ENCODE measurements at places on chromosomes 6 and 20.

DNA sequence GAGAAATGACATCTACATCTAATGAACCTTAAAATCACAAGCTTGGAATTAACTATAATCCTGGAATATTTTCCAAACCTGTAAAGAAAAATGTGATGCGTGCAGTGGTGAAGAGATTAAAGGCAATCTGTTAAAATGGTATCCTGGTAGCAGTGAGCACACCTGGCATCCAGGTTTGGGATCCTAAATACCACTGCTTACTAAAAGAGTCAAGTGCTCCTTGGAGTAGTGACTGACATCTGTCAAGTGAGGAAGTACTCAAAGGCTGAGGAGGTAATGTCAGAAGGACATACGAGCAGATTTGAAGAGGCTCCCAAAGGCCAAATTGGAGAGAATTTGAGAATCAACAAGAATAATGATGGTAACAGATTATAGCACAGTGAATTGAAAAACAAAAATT is 32.8 kb downstream of the PCMT1 start:
- DNase-seq: no peak

DNA sequence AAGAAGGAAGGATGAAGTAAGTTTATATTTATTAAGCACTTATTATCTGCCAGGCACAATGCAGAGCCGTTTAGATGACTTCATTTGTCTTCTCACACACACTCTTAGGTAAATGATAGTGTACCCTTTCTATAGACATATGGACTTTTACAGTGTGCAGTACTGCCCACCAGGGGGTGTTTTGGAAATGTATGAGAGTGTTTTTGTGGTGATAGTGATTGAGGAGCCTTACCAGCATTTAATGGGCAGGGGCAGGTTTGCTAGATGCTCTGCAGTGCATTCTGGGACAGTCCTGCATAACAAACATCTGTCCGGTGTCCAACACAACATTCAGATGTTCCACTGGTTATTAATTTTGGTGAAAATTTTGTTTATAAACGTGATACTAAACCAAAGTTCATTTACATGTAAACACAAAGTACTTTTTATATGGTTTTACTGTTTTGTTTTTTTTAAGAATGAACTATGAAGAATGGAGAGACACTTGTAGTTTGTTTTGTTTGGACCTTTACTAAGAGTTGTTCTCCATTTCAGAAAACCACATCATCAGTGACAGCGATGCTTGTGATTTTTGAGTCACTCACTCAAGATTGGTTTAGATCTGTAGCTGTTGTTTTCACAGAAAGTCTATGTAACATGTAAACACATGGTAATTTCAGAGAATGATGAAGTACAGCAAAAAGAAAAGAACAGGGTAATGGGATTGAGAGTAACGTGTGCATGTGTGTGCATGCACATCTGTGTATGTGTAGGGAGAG is 19.9 kb downstream of the KCNS1 start:
- no peak for DNase-seq

- DNase-seq: no peak
These were observed 648.5 kb downstream of the TFAP2A start for GRCh38 chr6:9766240-9766915.

- DNase-seq: no peak
These were observed 66.5 kb downstream of the CTNNBL1 start for GRCh38 chr20:37760322-37760721.

- no peak for DNase-seq
These were observed 1.1 kb upstream of the CDC5L start for GRCh38 chr6:44386364-44386928.

GRCh38 chr20:9744551-9744950 is 94.3 kb downstream of the PAK5 start:
- DNase-seq: no peak

DNA sequence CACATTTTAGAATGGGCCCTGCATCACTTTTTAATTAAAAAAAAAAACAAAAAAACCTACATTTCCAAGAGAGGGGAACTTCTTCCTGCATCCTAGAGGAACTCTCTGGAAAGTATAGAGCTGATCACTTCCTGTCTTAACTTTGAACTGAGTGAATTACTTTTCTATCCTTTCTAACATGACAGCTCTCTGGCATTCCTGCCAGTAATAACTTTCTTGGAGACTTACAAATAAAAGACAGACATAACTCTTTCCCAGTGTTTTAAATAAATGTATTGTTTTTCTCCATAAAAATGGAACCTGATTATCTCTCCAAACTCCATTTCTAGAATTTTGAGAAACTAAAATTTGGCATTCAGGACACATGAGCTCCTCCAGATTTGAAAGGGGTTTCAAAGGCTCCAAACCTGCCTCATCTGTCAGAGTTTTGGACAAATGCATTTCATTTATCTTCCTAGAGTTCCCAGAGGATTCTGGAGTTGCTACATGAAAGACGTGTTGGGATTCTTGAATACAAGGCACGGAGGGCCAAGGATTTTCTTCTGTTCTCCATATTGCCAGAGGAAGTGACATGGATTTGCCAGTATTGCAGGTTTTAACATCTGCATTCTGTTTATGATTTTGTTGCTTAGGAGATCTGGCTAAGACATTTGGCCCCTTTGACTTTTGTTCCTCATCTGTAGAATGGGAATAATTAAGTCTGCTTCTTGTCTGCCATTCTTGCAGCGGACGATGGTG is 2.0 kb upstream of the SMOC2 start:
- no peak for DNase-seq

DNA sequence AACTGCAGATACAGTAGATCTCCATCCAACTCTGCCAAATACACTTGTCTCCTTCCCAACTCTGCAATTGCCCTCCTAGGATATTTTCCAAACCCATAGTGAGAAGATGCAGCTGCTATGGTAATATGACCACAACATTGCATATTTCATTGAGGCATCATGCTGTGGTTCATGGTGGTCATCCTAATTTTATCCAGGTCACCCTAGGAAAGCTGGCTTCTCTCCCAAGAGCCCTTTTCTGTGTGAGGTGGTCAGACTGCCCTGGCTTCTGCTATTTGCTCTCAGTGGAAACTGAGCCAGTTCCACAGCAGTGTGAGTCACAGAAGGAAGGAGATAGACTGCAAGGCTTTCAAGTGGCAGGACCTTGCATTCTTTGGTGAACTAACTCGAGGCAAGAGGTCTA is 5.5 kb downstream of the OGFRL1 start:
- DNase-seq: no peak

GRCh38 chr6:167826896-167827582 is at the start of gene AFDN:
TSS of gene AFDN (plus strand) at chr6:167826911. CDS start at chr6:167827133, 222 bp downstream.
- no peak for DNase-seq

- DNase-seq: no peak
These were observed 214.1 kb upstream of the HS3ST5 start for GRCh38 chr6:114556846-114557488.

DNA sequence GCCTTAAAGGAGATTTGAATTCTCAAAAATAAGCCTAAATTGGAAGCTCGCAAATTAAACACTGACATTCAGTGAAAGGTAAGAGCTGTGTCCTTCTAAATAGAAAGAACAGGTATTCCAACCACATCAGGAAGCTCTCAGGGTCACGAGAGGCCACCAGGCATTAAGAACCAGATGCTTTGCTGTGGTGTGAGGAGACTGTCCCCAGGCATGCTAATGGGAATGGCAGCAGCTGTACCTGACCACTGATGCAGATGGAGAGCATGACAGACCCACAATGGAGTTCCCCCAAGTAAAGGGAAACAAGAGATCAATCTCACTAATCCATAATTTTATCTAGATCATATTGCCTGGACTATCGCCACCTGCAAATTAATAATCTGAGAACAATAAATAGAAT is 658.9 kb upstream of the NOX3 start:
- DNase-seq: no peak

All from caudate nucleus (tissue), 63 donors.